ENCODE measurements at places on chromosomes 3 and 15.

DNA sequence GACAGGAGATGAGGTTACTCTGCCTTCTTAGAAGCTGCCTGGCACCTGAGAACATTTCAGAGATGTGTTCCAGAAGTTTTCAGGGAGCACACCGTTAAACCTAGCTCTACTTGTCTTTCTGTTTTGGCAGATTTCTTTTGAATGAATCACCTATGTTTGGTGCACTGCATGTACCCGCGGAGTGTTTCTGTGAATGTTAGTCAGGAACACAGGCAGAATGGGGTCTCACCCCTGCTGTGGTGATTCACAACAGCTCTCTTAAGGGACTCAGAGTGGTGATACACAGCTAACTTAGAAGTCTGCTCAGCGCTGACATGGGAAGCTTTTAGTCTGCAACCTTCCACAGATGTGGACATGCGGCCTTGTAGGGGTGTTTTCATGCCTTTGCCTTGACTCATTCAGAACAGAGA lies 24.0 kb downstream of the TSEN2 start:
- DNase-seq, result peak; percentile 78

DNA sequence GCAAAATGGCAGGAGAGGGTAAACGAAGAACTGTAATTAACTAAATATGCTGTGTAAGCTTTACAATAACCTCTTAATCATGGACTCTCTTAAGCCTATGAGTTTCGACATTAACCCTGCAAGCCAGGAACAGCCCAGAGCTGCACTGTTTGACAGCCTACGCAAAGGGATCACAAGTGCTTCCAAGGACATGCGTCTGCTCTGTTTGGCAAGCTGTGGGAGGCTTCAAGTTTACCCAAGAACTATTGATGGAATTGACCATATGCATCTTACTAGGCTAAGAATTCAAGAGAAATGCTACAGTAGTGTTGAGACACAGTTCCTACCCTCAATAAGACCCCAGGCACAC lies 66.0 kb downstream of the PDZRN3 start:
- DNase-seq, result no peak

DNA sequence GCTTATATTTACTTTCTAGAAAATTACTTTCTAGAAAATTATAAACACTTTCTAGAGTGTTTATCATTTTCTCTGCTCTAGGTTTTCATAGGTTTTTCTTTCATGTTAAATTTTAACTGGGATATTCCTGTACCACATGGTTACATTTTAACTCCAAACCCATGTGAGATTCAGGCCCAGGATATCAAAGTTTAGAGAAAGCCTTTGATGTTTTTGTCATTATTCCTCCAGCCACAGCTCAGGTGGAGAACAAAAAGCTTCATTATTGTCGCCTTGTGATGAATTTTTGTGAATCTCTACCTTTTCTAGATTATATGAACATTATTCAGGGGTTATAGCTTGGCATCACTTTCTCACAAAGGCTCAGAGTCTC lies 816.0 kb downstream of the SQOR start:
- DNase-seq, result no peak

GRCh38 chr15:39748276-39748675 lies 34.4 kb downstream of the FSIP1 start:
- no peak for DNase-seq

- no peak for DNase-seq
These were observed 502.7 kb downstream of the SOX2 start for GRCh38 chr3:182214416-182214815.

DNA sequence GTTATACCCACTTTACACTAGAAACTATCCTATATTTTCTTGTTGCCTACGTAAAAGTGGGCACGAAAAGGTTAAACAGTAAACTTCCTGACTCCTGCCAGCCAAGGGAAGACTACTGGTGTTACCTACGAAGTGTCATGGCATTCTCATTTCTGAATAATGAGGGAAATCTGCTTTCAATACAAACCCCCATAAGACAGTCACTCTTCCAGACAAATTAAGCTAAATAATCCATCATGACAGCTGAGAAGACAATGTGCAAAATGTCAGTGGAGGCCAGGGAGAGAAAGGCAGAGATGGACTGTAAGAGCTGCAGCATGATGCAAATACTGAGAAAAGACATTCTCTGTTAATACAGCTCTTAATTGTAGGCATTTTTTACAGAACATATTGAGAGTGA lies 136.5 kb downstream of the SERPINI1 start:
- no peak for DNase-seq

DNA sequence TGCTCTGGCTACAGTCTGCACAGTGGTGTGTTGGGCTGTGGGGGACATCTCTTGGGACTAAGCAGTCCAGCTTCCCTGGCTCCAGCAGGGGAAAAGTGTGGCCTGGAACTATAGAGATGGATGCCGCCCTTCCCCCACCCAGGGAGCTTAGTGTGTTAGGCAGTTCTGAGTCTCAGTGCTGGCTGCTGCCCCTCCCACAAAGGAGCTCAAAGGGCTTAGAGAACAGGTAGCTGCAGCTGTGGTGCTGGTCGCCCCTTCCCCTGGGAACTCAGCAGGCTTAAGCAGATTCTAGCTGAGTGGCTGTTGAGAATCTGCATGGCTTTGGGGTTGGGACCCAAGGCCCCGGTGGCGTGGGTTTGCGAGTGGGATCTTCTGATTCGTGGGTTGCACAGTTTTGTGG lies 190.8 kb downstream of the PDCD6IP start:
- no peak for DNase-seq

GRCh38 chr3:45984331-45985312 lies 11.0 kb downstream of the FYCO1 start:
- DNase-seq, result no peak

GRCh38 chr15:92107510-92107909 lies 254.0 kb downstream of the SLCO3A1 start:
- no peak for DNase-seq

DNA sequence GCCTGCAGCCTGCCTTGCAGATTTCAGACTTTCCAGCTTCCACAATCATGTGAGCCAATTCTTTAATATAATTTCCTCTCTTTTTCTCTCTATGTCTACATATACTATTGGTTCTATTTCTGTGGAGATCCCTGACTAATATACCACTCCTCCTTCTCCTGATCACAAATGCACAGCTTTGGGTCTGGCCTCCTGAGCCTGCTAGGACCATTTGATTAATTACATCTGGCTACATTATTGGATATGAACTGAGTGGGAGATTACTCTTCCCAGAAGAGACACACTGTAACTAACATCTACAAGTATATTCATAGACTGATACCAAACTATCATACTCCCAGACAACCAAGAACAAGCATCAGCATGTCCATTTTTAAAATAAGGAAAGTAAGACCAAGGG lies 188.9 kb upstream of the LMCD1 start:
- DNase-seq, result no peak

GRCh38 chr3:136069933-136070332 lies 104.4 kb downstream of the PPP2R3A start:
- DNase-seq, result no peak

GRCh38 chr15:79105141-79105540 lies 14.6 kb upstream of the RASGRF1 start:
- DNase-seq, result peak; percentile 29

GRCh38 chr3:189714991-189715961 lies 84.1 kb downstream of the TP63 start:
- DNase-seq, result no peak

DNA sequence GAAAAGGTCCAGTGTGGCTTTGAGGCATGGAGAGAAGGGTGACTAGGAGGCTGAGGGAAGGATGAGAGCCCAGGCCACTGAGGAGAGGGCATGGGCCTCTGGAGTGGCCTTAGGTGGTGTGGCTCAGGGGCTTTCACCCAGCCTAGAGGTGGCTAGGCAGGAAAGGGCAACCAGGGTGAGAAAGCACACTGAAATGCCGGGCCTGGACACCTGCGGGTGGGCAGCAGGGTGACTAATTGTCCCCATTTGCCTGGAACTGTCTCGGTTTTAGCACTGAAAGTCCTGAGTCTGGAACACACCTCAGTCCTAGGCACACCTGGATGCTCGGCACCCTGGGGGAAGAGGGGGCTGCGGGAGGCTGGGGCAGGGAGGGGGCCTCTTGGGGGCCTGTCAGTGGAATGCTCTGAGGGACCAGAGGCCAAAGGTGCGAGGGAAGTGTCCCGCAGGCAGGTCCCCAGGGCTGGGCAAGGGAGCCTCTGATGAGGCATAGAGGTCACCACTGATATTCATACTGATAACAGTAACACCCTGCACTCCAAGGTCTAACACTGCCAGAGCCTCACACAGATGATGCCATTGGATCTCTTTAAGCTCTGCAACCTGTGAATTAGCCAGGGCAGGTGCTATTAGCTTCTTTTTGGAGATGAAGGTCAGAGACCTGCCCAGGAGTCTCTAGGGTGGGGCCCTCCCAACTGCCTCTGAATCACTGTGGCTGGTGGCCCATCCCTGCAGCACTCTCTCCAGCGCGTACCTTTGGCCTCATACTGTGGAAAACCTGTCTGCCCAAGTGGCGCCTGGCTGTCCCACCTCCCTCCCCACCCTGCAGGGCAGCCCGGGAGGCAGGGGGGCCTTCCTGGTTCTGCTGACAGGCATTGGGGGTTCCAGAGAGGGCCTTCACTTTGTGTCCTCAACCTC lies 3.0 kb upstream of the PHGR1 start:
- DNase-seq, result no peak

DNA sequence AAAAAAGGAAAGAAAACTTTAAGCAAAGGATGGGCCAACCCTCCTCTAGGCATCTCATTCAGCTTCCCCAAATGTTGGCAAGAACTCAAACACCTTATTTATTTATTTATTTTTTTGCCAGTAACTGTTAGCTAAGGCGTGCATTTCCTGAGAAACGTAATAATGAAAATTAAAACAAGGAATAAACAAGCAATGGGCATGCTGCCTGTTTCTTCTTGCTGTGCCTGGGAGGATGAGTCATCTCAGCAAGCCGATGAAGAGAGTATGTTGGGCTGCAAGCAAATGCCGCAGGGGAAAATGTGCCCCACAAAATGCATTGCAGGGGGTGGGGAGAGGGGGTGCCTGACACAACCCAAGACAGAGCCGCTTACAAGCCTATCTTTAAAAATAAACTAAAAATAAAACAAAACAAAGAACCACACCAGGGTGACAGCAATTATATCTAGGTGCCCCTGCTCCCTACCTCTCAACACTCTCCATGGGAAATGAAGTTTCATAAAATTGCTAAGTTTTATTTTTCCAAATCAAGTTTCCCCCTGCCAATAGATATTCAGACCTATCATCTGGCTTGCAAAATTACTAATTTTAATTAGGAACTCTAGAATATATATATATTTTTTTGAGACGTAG lies 40.3 kb downstream of the EIF4E3 start:
- no peak for DNase-seq

- DNase-seq, result no peak
These were observed 26.8 kb upstream of the TRH start for GRCh38 chr3:129947538-129948240.

- DNase-seq, result no peak
These were observed 68.4 kb upstream of the TNFAIP8L3 start for GRCh38 chr15:51162865-51163762.

- DNase-seq, result no peak
These were observed 23.2 kb downstream of the FRG2C start for GRCh38 chr3:75687323-75687722.

- DNase-seq, result no peak
These were observed 11.3 kb downstream of the RAB8B start for GRCh38 chr15:63200464-63201249.

- no peak for DNase-seq
These were observed 474.0 kb downstream of the MECOM start for GRCh38 chr3:169189486-169189885.

- DNase-seq, result no peak
These were observed 17.5 kb upstream of the RBP1 start for GRCh38 chr3:139557041-139557440.

DNA sequence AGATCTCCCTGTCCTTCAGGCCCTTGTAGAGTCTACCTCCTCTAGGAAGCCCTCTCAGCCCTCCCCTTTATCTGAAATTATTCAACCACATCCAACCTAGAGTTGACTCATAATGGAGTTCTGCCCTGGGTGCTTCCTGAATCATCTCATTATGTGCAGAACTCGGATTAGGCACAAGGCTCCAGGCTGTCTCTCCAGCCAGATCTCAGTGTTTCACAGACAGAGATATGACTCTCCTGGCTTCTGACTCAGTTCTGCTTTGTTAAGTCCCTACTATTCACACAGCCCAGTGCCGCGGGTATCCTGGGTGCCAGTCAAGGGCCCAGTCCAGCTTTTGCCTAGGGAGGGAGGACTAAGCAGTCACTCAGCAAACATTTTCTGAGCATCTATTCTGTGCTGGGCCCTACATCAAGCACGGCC lies 9.3 kb downstream of the STRA6 start:
- no peak for DNase-seq

DNA sequence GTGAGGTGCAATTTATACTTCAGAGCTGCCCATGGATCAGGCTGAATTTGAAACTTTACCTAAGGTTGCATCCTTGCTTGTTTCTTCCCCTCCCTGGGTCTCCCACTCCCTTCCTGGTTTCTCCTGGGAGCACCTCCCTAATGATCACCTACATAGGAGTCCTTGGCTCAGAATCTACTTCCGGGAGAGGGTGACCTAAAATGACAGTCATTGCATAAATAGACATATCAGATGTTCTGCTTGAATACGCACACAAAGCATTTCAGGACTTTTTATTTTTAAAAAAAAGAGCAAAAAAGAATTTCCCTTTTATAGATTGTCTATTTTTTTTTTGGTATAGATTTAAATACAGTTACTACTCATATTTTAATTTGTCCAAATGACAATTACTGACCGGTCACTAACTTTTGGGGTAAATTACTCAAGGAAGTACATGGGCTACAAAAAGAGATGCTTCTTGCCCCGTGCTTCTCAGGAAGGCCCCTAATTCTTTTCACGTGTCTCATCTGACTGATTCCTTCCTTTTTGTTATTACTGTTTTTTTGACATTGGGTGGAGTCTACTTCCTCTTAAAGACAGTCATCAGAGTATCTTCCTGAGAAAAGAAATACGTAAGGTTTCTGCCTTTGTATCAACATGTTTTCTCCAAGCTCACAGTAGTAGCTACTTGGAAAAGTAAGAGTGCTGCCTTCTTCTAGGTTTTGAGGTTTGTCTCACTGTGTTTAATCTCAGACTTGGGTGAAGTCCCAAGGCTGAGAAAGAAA lies 4.9 kb upstream of the MYZAP start:
- no peak for DNase-seq

GRCh38 chr3:174417573-174417972 lies 441.6 kb upstream of the NAALADL2 start:
- DNase-seq, result no peak

GRCh38 chr15:60006203-60006862 lies 2.2 kb downstream of the FOXB1 start:
- no peak for DNase-seq

GRCh38 chr3:154548341-154548740 lies 118.4 kb upstream of the GPR149 start:
- no peak for DNase-seq

- DNase-seq, result no peak
These were observed 4.8 kb upstream of the PCSK6 start for GRCh38 chr15:101494251-101494796.

DNA sequence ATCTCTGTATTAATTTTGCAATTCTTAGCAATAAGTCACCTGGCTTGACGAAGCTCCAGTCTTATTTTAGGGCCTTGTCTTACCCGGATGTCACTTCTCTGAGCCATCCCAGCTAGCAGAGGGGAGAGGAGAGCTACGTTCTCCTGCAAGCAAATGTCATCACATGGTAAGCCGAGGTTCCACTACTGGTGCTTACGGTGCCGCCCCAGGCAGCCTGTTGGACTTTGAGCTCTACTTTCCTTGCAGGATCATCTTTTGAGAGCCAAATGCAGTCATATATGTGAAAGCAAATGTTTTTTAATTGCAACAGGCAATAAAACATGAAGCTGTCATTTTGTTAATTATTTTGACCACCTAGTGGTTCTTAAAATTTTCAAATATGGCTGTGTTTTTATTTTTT lies 140.9 kb downstream of the FAM43A start:
- no peak for DNase-seq

- peak; percentile 41 for DNase-seq
These were observed 122.7 kb downstream of the DGKG start for GRCh38 chr3:186239321-186239720.
